ENCODE measurements at places on chromosomes 1 and 21.

DNA sequence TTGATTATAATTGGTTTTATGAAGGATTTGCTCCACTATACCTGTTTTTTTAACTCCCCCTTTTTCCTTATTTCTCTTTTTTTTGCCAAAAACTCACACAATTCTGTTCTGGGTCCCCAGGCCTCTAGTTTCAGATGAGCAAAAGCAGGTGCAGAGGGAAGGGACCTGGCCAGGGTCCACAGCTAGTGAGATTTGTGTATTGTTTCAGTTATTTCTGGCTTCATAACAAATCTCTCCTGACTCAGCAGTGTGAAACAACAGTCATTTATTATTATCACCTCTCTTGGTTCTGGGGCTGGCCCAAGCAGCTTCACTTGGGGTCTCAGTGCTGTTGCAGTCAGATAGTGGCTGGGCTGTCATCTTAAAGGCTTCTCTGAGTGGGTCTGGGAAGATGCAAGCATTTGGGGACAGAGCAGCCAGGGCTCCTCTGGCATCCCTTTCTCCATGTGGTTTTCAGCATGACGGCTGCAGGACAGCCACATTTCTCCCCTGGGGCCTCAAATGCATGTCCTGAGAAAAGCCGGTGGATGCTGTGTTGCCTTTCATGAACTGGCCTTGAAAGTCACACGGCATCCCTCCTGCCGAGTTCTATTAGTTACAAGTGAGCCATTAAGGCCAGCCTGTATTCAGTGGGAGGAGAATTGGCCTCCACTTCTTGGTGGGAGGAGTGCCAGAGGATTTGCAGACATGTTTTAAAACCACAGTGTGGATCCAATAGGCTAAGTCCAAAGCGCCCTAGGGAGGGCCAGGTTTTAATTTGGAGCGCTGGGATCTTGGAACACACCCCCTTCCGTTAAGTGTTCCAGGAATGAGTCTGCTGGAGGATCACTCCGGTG is 137.1 kb downstream of the CAMTA1 start:
- no peak for DNase-seq

GRCh38 chr1:202687370-202687769 is 22.9 kb downstream of the SYT2 start:
- DNase-seq = no peak

- DNase-seq = no peak
Observed at GRCh38 chr1:69451196-69451595, 116.5 kb upstream of the LRRC7 start.

GRCh38 chr1:100313382-100313781 is 38.9 kb upstream of the CDC14A start:
- no peak for DNase-seq

Data from stimulated activated naive CD8-positive, alpha-beta T cell treated with anti-CD3 and anti-CD28 coated beads, Interleukin-15, Interleukin-2, amounts not matched to agents 100 U/mL and 50 U/mL, for 24 hours (primary cell).